Nucleus accumbens (tissue), 56 donors: ENCODE measurements at places on chromosomes 6 and 20.
A peak's percentile ranks its signal among the peaks of the same experiment; 100 is the strongest.

GRCh38 chr20:19253316-19253715, 40.9 kb downstream of the SLC24A3 start:
- no peak for DNase-seq

DNA sequence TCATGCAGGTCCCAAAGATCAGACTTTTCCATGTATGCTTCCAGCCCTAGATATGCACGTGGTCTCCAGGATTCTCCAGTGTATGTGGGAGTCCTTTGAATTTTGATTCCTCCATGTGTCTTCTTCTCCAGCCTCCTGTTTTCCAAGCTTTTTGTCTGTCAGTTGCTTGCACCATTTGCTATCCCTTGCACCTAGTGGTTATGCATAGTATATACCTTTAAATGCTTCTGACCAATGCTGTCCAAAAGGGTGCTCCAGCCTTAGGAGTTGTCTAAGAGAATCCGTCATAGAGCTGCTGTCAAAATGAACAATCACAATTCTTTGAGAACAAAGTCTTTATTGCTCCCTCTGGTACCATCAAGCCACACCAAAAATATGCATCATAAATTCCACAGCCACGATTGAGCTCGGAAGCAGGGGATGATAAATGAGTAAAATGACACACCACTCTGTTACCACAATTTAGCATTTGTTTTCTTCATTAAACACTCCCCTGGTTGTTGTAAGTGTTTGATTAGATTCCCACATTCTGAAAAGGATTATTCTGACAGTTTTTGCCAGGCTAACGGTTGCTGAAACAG, 706.2 kb upstream of the GJE1 start:
- DNase-seq = no peak

DNA sequence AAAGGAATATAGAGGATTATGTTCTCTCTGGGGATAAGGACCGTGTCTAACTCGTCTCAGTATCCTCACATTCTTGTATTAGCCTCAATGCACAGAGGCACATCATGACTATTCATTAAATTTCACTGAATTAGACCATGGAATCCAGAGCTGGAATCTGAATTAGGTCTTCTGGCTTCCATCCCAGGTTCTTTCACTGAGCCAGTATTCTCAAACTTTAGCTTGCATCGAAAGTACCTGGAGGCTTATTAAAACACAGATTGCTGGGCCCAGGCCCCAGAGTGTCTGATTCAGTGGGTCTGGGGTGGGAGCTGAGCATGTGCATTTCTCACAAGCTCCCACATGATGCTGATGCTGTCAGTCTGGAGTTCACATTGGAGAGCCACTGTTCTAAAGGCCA, 142.0 kb downstream of the UST start:
- DNase-seq = no peak

- DNase-seq = no peak
Observed at GRCh38 chr6:136766274-136766673, 26.0 kb downstream of the MAP3K5 start.

- DNase-seq = no peak
Observed at GRCh38 chr6:122077603-122078002, 321.8 kb upstream of the HSF2 start.

DNA sequence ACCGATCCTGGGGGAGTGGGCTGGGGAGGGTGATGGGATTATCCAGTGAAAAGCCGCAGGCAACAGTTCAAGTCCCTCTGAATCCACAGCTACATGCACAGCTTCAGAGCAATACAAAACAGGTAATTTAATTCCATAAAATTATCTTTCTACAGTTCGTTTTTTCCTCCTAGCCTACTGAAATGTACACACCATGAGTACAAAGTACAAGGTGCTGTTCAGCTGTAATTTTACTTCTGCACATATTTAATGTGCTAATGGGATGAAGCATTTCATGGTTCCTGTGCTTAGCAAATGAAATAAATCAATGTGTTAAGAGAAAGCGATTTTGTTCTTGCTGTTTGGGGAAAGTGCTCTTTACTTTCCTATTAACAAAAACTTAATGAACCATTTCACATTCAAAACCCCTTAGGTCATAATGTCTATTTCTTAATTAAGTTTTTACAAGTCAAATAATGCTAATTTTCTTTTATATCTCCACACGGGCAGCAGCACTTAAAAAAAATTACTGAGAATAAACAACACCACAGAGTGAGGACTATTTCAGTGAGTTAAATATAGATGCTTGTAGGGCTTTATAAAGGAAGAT, 71.8 kb downstream of the INSM1 start:
- no peak for DNase-seq

- DNase-seq = no peak
Observed at GRCh38 chr6:51562198-51562597, 525.2 kb downstream of the PKHD1 start.

GRCh38 chr6:147867433-147868226, 359.1 kb downstream of the SAMD5 start:
- DNase-seq = no peak

DNA sequence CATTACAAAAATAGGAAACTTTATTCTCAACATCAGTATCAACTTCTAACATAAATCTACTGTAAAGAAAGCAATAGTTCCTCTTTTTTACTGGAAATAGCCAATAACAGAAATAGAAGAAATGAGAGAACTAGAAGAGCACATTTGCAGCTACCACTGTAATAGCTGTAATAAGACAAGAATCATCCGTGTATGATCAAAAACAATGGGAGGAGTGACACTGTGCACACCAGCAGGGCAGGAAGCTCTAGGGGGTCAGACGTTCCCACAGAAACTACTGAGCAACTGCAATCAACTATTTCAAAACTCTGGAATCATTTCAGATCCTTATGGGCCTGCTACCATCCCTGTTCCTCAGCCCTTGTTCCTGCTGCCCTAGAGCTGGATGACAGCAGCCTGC, 43.7 kb downstream of the NINL start:
- no peak for DNase-seq

- no peak for DNase-seq
Observed at GRCh38 chr6:28011722-28012121, 54.7 kb downstream of the OR2B6 start.

GRCh38 chr6:115467726-115468125, 593.0 kb downstream of the FRK start:
- no peak for DNase-seq

DNA sequence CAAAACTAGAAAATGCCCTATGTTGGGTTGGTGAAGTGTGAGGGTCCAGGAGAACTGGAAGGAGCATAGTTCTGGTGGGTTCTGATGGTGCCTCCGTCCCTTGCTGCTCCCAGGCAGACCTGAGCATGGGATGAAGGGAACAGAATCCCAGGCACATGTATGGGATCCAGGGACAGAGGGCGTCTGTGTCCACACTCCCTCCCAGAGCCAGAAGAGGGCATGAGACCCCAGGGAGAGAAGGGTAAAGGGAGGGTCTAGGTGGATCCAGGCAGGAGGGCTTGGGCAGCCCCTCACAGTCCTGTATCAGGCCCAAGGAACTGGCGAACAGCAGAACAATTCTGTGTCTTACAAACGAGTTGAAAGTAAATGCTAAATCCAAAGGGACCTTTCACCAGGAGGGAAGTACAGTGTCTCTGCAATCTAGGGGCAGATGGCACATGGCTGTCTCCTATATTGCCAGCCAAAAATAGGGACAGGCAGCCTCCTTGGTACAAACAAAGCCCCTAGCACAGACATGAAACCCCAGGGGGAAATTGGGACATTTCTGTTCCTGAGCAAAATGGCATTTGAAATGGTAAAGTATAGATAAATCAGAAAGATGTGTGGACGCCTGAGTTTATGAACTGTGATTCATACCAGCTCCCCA, 2.5 kb upstream of the BPIFA1 start:
- no peak for DNase-seq

GRCh38 chr20:59402681-59403080, 102.3 kb downstream of the EDN3 start:
- DNase-seq = no peak

GRCh38 chr6:28880894-28881780, 42.6 kb downstream of the TRIM27 start:
- peak; percentile 34 for DNase-seq

DNA sequence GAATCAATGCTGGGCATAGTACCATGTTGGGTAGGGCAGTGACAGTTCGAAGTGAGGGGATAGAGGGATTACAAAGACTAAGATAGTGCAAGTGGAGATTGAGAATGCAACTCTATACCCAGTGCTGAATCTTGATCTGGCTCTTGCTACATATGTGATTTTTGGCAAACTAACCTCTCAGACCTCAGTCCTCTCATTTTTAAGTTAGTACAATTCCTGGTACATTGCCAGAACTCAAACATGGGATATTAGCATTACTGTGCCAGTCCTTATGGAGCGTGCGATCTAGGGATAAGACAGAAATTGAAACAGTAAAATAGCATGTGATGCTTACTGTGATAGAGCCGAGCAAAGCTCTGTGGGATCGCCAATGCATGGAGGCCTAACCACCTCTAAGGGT, 188.4 kb downstream of the MTFR2 start:
- DNase-seq = no peak

GRCh38 chr6:167946604-167947003, 50.9 kb upstream of the KIF25 start:
- DNase-seq = no peak

GRCh38 chr6:106126482-106126881, 40.3 kb downstream of the PRDM1 start:
- DNase-seq = no peak

DNA sequence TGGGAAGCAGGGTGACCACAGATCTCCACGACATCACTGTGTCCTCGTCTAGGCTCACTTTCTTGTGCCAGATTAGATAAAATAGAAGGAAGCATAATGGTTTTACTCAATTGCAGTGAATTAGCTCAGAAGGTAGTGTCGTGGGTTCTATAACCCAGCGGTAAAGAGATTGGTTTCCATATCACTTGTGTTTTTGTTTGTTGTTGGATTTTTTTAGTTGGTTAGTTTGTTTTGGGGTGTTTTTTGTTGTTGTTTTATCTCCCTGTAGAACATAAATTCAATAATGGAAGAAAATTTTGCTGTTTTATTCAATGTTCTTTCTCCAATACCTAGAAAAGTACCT, 85.9 kb upstream of the PRSS16 start:
- no peak for DNase-seq

DNA sequence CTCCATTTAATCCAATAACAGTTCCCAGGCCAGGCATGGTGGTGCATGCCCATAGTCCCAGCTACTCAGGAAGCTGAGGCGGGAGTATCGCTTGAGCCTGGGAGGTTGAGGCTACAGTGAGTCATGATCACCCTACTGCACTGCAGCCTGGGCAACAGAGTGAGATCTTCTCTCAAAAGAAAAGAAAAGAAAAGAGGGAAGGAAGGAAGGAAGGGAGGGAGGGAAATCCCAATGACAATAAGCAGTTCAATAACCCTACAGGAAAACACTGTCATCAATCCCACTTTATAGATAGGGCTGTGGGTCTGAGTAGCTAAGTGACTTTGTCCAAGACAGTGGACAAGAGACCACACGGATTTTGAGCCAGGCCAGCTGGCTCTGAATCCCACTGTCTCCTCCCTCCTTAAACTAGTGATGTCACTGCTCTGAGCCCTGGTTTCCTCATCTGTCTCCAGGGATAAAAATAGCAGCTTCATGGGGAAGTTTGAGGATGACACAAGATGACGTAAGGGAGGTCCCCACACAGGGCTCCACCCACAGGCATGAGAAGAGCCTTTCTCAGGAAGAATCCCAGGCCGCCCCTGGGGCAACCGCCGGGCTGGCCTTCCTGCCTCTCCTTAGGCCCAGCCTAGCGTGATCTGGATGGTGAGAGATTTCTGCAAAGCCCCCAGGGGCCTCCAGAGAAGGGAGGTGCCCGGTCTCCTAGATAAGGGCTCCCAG, 7.2 kb upstream of the TRIB3 start:
- DNase-seq = no peak
